ENCODE measurements at places on chromosomes 11 and 22.

DNA sequence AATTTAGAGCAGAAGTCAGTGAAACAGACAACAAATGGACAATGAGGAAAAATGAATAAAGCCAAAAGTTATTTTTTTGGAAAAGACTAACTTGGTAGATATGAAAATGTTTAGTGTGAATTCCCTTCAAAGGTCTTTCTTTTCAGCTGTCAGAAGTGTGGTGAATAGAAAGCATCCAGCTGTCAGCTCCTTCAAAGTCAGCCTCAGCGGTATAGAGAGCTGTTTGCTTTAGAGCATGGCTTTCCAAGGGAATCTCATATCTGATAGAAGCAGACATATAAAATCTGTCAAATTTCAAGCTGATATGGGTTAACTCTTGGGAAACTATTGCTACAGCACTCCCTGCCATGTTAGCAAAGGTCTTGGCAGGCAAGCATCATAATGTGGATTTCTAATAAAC, 309.3 kb downstream of the CASP12 start:
- no peak for DNase-seq

GRCh38 chr11:65295001-65295400, 19.7 kb upstream of the CDC42EP2 start:
- no peak for DNase-seq

GRCh38 chr22:20231514-20232236, 36.4 kb downstream of the RTN4R start:
- no peak for DNase-seq

DNA sequence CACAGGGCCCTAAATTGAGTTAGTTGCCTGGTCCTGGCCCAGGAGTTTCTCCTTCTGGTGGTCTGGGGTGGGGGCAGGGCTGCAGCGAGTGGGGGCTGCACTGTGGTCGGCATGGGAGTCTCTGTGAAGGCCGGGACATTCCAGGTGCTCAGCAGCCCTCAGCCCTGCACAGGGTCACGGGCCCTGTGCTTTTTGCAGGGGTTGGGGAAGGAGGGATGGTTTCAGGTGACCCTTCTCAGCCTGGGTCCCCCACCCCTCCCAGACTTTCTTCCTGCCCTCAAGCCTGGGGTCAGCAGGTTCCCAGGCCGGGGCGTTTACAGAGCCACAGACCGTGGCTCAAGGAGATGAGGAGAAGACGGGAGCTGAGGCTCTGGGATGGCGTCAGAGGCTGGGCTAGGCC, 7.8 kb downstream of the EMID1 start:
- DNase-seq, result no peak

All from transverse colon (tissue), 4 donors.